ENCODE measurements at places on chromosomes 12 and 14. TPM values are rescaled to one million over a fixed set of nuclear protein-coding genes. Genes with fewer than 3 reads are reported as not detected.

GRCh38 chr12:52603314-52603713 lies 2.1 kb upstream of the KRT72 start:
- no peak for DNase-seq

The SNRNP35 gene
- total RNA-seq, result 41.0 TPM

GRCh38 chr14:45698462-45699134 lies 445.6 kb upstream of the MIS18BP1 start:
- DNase-seq, result no peak

DNA sequence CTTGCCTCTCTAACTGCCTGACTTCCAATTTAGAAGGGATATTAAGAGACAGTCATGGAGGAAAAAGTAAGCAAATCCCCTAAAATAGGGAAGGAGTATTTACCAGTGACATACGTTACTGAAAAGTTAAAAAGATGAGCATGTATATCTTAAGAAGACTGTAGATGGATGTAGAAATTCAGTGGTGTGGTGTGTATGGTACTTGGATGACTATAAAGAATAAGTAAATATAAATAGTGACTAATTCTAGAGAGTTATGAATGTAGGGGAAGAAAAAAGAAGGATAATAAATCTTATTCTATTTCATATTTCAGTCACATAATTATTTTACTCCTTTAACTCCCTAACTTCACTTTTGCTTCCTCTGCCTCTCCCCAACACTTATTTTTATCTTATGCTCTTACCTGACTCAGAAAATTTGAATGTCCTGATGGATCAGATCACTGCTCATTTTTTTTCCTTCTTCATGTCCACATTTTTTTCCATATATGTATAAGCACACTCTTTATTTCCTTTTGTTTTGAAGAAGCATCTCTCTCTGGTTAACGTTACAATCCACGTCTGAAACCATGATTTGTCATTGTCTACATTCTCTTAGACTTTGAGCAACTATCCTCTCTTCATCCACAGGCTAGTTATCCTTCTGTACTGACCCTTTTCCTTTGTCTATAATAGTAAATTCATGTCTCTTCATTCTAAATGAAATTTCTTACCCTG lies 422.7 kb upstream of the SYT1 start:
- DNase-seq, result no peak

GRCh38 chr14:80117876-80118275 lies 93.4 kb downstream of the DIO2 start:
- no peak for DNase-seq

- DNase-seq, result peak; percentile 23
Observed at GRCh38 chr12:89389755-89390661, 37.7 kb upstream of the DUSP6 start.

The RIMBP2 gene
- total RNA-seq, result 5.9 TPM

The KRT82 gene
- not detected for total RNA-seq

GRCh38 chr12:132492951-132493350 lies 3.0 kb downstream of the FBRSL1 start:
- DNase-seq, result no peak

The HPD gene
- not detected for total RNA-seq

- DNase-seq, result no peak
Observed at GRCh38 chr14:51448831-51449670, 202.7 kb upstream of the FRMD6 start.

- no peak for DNase-seq
Observed at GRCh38 chr12:68622250-68622649, 11.6 kb downstream of the RAP1B start.

DNA sequence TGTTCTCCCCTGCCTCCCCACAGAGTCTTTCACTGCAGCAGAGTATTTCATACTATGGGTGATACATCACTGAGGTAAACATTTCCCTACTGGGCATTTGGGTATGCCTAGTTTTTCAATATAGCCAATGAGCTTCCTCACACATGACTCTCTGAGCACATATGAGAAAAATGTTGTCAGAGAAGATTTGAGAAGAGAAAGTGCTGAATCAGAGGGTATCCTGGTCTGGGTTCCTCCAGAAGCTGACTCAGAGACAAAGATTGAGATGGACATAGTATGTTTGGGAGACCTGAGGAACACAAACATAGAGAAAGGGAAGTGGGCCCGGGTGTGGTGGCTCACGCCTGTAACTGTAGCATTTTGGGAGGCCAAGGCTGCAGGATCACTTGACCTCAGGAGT lies 12.6 kb downstream of the SLC8B1 start:
- DNase-seq, result no peak

- no peak for DNase-seq
Observed at GRCh38 chr12:69457433-69457832, 12.8 kb upstream of the FRS2 start.

The GTF2A1 gene
- total RNA-seq, result 52.4 TPM

DNA sequence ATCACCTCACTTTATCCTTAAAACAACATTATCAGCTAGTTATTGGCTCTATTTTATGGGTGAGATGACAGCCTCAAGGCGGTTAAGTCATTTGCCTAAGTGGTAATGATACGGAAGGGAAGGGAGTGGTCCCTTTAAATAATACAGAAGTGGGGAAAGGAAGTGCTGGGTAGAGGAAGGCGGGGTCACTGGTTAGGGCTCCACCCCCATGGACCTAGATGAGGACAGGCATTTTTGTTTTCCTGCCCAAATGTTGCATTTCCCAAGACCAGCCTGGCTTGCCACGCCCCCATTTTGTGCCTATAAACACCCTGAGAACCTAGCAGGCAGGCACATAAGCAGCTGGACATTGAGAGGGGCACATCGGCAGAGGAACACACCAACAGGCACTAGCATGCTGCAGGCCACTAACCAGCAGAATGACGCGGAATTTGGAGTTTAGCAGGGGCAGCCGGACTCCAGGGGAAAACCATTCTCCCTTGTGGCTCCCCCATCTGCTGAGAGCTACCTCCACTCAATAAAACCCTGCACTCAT lies 100.9 kb downstream of the EPS8 start:
- DNase-seq, result no peak

The ARHGAP9 gene
- total RNA-seq, result 3.2 TPM

GRCh38 chr12:119463211-119463926 lies 128.8 kb downstream of the CCDC60 start:
- no peak for DNase-seq

- DNase-seq, result no peak
Observed at GRCh38 chr12:94230357-94230905, 82.1 kb downstream of the PLXNC1 start.

GRCh38 chr12:122097927-122098756 lies 19.6 kb downstream of the MLXIP start:
- DNase-seq, result peak; percentile 49

- no peak for DNase-seq
Observed at GRCh38 chr14:94685166-94685581, 73.0 kb downstream of the SERPINA3 start.

- DNase-seq, result no peak
Observed at GRCh38 chr14:62674563-62675237, 370.6 kb downstream of the KCNH5 start.

The PLCZ1 gene
- not detected for total RNA-seq

The KLHL33 gene
- total RNA-seq, result 1.3 TPM

- DNase-seq, result no peak
Observed at GRCh38 chr14:104264495-104265265, 126.3 kb downstream of the KIF26A start.

- DNase-seq, result no peak
Observed at GRCh38 chr14:64394977-64395633, 7.0 kb downstream of the MTHFD1 start.

DNA sequence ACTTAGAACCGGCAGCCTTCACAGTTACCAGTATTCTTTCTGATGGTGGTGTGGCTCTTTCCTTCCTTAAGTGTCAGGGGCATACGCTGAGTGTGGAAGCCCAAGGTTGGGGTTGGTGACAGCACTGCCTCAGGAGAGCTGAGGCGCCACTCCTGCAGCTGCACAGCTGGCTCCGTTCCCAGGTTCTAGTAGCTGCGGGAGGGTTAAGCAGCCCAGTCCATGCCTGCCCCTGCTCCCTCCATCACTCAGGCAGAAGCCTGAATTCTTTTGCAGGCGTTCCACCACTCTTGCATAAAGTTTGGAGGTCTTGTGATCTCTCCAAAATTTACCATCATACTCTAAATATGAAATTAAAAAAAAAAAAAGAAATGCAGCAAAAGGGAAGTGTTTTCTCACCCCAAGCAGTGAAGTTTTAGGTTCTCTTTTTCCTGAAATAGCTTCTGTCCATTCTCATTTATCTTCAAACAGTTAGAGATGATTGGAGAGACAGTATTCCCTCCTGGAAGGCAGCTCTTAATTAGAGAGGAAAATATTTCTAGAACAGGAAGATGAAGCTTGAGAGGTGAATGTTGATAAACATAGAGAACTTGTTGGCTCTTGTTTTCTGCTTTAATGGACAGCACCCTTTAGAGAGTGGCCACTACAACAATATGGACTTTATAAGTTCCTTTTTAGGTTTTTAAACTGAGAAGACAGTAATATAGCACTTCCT lies 136.1 kb downstream of the FGD4 start:
- DNase-seq, result peak; percentile 40

- no peak for DNase-seq
Observed at GRCh38 chr12:4153343-4153892, 120.1 kb upstream of the CCND2 start.

The SMAGP gene
- total RNA-seq, result 19.0 TPM

DNA sequence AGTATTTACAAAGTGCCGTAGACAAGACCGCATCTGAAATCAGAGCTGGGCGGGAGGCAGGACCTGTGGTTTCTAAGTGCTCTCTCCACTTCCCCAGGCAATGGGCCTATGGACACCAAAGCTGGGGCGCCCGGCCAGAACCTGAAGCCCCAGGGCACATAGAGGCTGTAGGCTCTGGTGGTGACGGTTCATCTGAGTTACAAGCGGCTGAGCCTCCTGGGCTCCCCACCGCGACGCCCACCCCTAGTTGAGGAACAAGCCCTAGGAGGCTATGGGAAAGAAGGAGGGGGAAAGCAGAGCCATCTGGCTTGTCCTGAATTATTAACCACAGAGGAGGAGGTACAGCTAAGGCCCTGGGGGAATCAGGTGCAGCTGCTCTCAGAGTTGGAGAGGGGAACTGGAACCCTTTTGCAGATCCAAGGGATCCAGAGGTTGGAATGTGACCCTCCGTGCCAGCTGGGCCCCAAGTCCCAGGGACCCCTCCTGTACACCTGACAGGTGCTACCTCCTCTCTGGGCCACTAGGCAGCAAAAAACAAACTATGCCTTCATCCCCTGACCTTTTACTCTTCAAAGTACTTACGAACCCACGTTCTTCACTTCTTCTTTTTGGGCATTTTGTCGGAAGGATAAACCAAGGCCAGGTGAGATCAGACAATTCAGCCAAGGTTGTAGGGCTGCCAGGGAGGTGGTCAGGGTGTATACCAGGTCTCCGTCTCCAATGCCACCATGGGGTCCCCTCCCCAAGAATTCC lies 77.2 kb downstream of the ARL6IP4 start:
- no peak for DNase-seq

The TOMM20L gene
- total RNA-seq, result not detected

- DNase-seq, result no peak
Observed at GRCh38 chr14:24795406-24795805, 161.4 kb upstream of the GZMB start.
